ENCODE measurements at places on chromosomes 5 and 9.

GRCh38 chr9:101739311-101739710, 864 bp upstream of the GRIN3A start:
- no peak for DNase-seq

GRCh38 chr5:149002761-149003689, 59.8 kb downstream of the SH3TC2 start:
- no peak for DNase-seq

DNA sequence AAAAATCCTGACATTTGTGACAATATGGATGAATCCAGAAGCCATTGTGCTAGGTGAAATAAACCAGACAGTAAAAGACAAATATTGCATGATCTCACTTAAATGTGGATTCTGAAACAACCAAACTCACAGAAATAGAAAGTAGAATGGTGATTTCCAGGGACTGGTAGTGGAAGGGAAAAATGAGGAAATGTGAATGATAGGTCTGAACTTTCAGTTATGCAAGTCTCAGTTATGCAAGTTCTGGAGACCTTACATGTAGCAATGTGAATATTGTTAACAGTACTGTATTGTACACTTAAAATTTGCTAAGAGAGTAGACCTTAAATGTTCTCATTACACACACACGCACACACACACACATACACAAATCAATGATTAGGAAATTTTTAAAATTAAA, 84.9 kb downstream of the SLCO4C1 start:
- no peak for DNase-seq

- DNase-seq = peak; percentile 19
Measured at GRCh38 chr5:178473854-178474253, 116.3 kb downstream of the COL23A1 start.

- DNase-seq = no peak
Measured at GRCh38 chr5:43729846-43730478, 127.0 kb downstream of the NNT start.

- no peak for DNase-seq
Measured at GRCh38 chr5:171067540-171068130, 205.8 kb downstream of the RANBP17 start.

DNA sequence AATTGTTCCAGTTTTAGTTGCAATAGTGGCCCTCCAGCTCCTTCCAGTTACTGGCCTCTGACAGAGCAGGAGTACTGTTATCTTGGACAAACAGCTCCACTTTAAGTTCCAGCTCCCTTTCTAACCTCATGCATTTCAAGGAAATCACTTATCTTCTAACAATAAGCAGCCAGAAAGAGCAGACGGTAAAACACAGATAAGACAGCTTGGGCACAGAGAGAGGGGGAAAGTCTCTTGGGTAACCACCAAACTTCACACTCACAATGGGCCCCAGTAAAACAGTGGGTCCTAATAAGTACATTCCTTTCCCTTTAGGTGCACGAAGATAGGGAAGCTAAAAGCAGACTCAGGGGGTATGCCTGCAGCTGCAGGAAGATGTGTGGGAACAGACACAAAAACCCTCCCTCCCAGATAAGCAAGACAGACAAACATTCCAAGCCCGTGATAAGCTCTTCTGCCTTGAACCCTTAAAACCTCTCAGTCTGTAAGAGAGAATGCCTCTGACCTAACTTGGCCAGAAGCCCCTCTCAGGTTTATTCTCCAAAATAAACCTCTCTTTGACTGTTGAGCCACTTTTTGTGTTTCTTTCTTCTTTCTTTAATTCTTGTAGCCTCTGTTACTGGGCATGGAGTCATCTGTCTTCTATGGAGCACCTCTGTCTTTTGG, 30.8 kb downstream of the OR1J1 start:
- DNase-seq = no peak

GRCh38 chr9:137078701-137079400, 1.5 kb downstream of the UAP1L1 start:
- DNase-seq = no peak

DNA sequence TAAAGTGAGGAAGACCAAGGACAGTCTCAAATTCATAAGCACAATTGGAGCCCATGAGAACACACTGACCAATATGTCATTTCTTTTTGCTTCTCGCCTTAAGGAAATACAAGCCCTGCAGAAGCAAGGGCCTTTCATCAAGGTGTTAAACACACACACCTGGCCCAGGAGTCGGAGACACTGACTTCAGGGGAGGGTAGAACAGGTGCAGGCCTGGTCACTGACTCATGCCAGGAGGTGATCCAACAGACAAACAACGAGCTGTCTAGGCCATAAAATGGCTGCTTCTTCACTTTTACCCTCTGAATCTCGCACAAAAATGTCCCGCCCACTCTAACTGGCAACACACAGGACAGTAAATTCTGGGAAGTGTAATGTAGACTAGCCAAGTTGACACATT, 62.7 kb downstream of the RGMB start:
- no peak for DNase-seq

- no peak for DNase-seq
Measured at GRCh38 chr5:124236361-124237205, 509.9 kb downstream of the ZNF608 start.

DNA sequence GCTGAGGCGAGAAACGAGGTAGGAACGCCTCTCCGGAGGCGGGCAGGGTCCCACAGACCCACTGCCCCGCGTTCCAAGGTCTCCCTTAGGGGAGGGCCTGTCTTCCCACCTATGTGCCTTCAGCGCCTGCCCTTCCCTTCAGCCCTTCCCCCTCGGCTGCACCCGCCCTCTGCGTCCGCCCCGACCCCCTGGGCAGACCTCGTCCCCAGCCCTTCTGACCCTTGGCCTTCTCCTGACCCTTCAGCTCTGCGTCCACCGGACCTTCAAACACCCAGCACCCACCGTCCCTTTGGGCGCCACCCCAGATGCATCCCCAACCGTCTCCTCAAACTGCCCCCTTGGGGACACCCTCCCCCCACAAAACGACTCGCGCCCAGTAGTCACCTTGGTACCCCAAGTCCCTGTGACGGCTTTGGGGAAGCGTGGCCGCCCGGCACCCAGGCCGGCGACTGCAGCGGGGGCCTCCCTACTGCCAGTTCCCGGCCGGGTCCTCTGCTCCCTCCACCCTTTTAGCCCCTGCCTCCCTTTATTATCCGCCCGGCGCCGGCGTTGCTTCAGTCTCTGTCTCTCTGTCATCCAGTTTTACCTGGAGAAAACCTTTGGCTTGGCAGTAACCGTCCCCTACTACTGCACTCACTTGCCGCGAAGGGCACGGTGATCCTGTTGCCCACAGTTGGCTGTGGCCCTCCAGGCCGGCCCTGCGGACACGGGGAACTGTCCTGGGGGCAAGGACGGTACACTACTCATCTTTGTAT, 421 bp downstream of the RUSC2 start:
- DNase-seq = no peak

GRCh38 chr9:108860764-108861163, 1.3 kb upstream of the ACTL7A start:
- DNase-seq = no peak

DNA sequence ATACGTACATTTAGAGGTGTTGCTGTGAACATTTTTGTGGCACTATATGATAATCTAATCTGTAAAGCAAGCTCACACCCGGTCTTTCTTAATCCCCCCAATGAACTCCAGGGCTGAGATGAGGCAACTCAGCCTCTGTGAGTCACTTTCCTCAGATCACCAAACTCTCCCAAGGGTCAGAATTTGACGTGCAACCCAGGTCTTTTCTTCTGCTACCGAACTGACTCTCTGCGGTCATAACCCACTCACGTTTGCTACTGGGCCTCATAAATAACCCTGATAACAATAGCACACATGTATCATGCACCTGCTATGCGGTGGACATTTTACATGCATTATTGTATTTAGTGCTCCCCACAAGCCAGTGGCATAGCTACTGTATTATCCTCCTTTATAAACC, 153.1 kb downstream of the DROSHA start:
- DNase-seq = no peak

- DNase-seq = no peak
Measured at GRCh38 chr5:79795764-79796398, 106.2 kb downstream of the CMYA5 start.

DNA sequence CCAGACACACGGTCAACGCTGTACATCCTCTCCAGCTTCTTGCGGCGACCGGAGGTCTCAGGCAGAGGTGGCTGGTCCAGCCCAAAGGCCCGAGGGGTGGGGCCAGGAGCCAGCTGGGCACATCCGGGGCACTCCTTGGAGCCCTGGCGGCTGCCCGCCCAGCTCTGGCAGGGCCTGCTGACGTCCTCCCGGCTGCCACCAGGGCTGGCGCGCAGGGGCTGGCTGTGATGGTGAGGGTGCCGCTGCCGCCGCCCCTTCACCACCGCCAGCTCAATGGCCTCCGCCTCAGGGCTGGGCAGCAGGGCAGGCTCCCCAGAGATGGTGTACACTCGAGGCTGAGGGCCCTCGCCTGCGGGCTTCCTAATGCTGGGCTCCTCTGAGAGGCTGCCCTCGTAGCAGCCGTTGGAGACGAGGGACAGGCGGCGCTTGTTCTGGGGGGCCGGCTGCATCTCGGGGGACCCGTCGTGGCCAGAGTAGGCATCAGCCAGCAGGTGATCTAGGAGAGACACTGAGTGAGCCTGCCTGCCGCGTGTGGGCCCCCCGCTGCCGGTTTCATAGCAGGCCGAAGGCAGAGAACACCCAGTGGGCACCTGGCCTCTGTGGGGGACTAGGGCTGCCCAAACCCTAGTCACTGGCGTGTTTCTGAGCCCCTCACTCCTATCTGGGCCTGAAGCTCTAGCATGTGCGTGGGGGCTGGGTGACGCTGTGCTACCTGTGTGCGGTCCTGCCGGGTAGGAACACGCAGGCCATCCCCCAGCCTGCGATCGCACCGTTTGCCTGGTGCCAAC, 1.5 kb downstream of the NSMF start:
- DNase-seq = no peak

DNA sequence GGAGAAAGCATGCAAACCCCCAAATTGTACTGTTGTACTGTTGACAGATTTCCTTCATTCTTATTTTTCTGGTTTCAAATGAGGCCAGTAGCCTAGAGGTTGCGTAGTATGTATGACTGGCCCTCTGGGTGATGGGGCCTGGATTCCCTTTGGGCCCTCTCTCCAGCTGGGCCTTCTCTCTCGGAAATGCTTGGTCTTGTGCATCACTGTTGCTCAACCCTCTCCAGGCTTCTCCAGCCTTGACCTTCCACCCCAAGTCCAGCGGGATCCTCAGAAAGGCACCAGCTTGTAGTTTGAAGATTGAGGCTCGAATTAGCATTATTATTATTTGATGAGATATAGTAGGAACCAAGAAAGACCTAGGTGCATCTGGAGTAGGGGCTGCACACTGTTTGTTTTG, 87.0 kb downstream of the ANGPTL2 start:
- DNase-seq = no peak

- no peak for DNase-seq
Measured at GRCh38 chr5:8135742-8136141, 266.8 kb downstream of the MTRR start.

GRCh38 chr9:93345643-93346230, 105.7 kb upstream of the FAM120A start:
- DNase-seq = no peak

DNA sequence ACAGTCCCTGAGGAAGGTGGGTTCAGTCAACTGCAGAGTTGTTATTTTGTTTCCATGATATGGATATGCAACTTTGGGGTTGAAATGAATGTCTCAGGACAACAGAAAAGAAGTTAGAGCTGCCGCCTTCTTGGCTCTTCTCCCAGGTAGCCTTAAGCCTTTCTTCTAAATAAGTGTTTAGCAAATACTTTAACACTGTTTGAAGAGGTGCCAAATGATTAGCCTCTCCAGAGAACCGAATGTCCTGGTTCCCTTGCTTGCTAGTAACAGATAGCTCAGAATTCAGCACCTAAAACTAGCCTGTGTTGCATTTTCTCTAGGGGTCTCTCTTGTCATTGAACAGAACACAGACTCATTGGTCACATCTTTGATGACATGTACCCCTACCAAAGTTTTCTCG, 127.7 kb upstream of the PIK3R1 start:
- DNase-seq = no peak

GRCh38 chr5:159195775-159196174, 13.6 kb downstream of the RNF145 start:
- no peak for DNase-seq

DNA sequence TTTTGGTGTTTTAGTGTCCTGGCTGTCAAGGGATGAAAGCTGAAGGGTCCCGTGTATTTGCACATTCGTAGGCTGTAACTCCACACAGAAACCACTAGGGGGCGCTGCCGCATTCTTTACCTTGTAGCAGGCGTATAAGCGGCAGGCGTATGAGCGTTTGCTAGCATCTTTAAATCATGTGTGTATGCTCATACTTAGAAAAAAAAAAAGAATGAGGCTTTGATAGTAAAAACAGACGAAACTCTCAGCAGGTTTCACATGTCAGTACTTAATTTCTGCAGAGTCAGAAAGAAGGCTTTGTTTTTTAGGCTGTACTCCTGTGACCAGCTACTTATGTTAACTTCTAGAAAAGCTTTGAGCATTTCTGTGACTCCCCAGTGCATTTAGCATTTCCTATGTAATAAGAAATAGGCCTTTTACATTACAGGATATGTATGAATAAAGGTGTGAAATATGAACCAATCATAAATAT, 218.8 kb upstream of the ADAMTSL1 start:
- DNase-seq = peak; percentile 55

GRCh38 chr9:132341177-132341840, 13.5 kb downstream of the SETX start:
- DNase-seq = no peak

GRCh38 chr9:136331556-136332481, 4.5 kb downstream of the GPSM1 start:
- no peak for DNase-seq

DNA sequence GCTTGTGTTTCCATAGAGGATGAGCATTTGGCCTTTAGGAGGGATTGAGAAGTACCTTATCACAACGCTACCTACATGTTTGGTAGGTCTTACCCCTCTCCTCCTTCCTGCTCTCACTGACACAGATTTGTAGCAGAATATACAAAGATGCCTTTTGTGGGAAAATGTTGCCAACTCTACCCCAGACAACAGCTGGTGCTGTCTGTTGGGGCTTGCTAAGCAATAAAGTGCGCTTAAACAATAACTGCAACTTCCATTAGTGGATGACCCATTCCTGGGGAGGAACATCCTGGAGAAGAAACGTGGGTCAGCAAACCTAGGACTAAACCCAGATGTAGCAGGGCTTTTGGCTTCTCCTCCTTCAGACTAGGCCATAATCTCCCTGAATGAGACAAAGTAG, 174.3 kb downstream of the EFNA5 start:
- no peak for DNase-seq

- DNase-seq = no peak
Measured at GRCh38 chr5:138874771-138875551, at the start of gene LRRTM2. Gene LRRTM2 (minus strand): TSS chr5:138875335. CDS start chr5:138874911, 424 bp downstream.

DNA sequence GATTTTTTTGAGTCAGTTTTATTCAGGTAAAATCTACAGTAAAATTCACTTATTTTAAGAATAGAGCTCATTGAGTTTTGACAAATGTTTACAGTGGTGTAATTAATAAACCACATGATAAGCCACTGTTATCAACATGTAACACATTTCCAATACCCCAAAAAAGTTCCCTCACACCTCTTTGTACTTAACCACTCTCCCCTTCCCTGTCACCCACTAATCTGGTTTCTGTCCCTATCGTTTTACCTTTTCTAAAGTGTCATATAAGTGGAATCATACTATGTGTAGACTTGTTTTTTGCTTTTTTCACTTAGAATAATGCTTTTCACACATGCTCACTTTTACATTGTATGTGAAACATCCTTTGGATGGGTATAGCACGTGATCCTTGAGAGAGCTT, 127.2 kb downstream of the KDM4C start:
- DNase-seq = no peak

GRCh38 chr9:81490605-81491331, 198.6 kb downstream of the TLE1 start:
- no peak for DNase-seq

All from CD8-positive, alpha-beta memory T cell (primary cell).